Progenitor cell of endocrine pancreas (in vitro differentiated cells): ENCODE measurements at places on chromosomes 2 and 18.

GRCh38 chr2:7127156-7127555, 209.9 kb downstream of the RNF144A start:
- H3K4me1 ChIP-seq, result no peaks in the 10 kb centered on the region
- H3K36me3 ChIP-seq, result no peaks in the 10 kb centered on the region
- H3K4me3 ChIP-seq, result no peak overlapping the region
- H3K27ac ChIP-seq, result no peak overlapping the region
- H3K27me3 ChIP-seq, result no peaks in the 10 kb centered on the region

DNA sequence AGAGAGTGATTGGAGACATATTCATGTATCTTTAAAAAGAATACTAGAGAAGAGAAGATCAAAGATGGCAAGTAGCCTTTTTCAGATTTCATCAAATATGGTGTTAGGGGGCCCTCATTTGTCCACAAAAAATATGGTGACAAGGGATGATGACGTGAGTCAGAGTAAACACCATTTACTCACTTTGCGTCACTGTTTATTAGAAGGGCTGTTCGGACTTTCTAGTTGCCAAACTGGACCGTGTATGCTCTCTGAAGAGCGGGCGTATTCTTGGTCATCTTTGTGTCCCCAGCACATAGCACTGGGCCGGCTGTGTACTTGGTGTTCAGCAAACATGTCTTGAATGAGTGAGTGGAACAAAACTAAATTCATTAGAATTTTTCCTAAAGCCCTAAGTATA, 37.5 kb downstream of the TTC39C start:
- H3K27me3 ChIP-seq, result no peaks in the 10 kb centered on the region
- peaks cover 1% of the 10 kb centered on the region for H3K36me3 ChIP-seq
- DNase-seq, result no peak

- peaks cover 18% of the 10 kb centered on the region for H3K36me3 ChIP-seq
- no peak overlapping the region for H3K4me3 ChIP-seq
- DNase-seq, result no peak
- H3K27ac ChIP-seq, result no peak overlapping the region
- H3K27me3 ChIP-seq, result no peaks in the 10 kb centered on the region
- H3K4me1 ChIP-seq, result peaks cover 11% of the 10 kb centered on the region
Observed at GRCh38 chr2:236582968-236583367, 13.3 kb downstream of the ACKR3 start.

DNA sequence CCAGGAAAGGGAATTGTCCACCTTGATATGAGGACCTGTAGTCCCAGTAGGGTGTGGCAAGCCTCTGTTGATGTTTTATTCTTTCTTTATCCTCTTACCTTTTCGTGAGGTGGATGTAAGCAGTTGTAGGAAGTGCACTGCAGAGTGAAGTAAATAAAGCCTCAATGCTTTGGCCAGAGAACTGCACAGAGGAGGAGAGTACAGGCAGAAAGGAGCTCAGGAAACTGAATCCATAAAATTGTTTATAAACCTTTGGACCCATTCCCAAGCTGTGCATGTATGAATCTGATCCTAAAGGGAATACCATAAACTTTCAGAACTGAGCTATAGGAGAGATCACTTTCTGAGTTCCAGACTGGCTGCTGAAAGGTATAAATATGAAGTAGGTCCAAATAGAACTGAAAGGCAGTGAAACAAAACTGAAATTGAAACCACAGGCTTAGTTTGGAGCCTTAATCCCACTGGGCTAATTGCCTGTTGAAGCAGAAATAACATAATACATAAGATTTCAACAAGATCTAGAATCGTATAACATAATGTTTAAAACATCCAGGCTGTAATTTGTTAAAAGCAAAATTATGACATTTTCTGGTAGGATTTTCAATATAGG, 17.9 kb upstream of the SLC9A4 start:
- H3K27me3 ChIP-seq, result peaks cover 3% of the 10 kb centered on the region
- no peak overlapping the region for H3K27ac ChIP-seq
- no peaks in the 10 kb centered on the region for H3K36me3 ChIP-seq
- DNase-seq, result no peak
- no peaks in the 10 kb centered on the region for H3K4me1 ChIP-seq
- no peak overlapping the region for H3K4me3 ChIP-seq

- H3K36me3 ChIP-seq, result peaks cover 8% of the 10 kb centered on the region
- H3K4me1 ChIP-seq, result peaks cover 19% of the 10 kb centered on the region
- H3K27me3 ChIP-seq, result no peaks in the 10 kb centered on the region
Observed at GRCh38 chr2:112749755-112750559, 14.5 kb downstream of the CKAP2L start.

DNA sequence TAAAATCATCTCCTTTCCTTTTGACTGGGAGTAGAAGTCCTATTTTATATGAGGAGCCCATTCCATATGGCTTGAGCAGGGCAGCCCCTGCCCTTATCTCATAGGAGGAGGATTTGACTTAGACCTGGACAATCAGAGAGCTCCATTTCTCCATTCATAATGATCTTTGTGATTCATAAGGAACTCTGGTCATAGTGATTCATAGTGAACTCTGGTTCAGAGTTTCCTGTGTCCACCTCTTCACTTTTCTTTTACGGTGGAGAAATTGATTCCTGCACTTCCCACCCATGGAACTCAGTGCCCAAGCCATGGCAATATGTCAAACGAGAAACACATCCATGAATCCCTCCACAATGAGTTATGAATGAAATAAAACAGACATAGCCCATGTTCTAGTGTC, 12.8 kb upstream of the MYO3B start:
- H3K4me1 ChIP-seq, result no peaks in the 10 kb centered on the region
- H3K36me3 ChIP-seq, result no peaks in the 10 kb centered on the region
- no peak for DNase-seq
- H3K27ac ChIP-seq, result no peak overlapping the region

GRCh38 chr2:105928563-105928962, 183.9 kb downstream of the NCK2 start:
- peak overlapping the region; percentile 56 for H3K27ac ChIP-seq
- no peak overlapping the region for H3K4me3 ChIP-seq
- no peak for DNase-seq

GRCh38 chr2:131493199-131493968, 1.2 kb upstream of the MZT2A start:
- H3K27ac ChIP-seq, result peak overlapping the region; percentile 99
- no peaks in the 10 kb centered on the region for H3K27me3 ChIP-seq
- H3K4me3 ChIP-seq, result peak overlapping the region; percentile 98
- H3K36me3 ChIP-seq, result peaks cover 1% of the 10 kb centered on the region
- DNase-seq, result no peak
- H3K4me1 ChIP-seq, result peaks cover 10% of the 10 kb centered on the region

DNA sequence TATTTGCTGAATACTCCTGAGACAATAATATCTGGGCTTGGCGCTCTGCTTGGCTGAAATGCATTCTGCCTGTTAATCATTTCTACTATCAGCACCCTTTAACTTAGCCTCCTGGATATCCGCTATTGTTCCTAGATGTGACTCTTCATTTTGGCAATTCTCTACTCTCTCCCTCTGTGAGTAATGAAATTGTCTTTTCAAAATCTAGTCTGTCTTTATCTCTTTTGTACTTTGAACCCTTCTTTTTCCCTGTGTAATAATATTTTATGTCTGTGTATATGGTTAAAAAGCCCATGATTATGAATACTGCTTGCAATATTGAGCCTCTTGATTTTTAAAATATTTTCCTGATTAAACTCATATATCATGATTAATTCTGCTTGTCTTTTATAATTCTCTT, 6.2 kb upstream of the REV1 start:
- H3K27me3 ChIP-seq, result peaks cover 33% of the 10 kb centered on the region
- no peaks in the 10 kb centered on the region for H3K36me3 ChIP-seq
- no peak overlapping the region for H3K27ac ChIP-seq
- DNase-seq, result no peak
